CD4-positive, alpha-beta memory T cell (primary cell): ENCODE measurements at places on chromosomes 12 and 14. TPM values are rescaled to one million over a fixed set of nuclear protein-coding genes. Genes with fewer than 3 reads are reported as not detected.

MYG1 gene
- polyA plus RNA-seq, result 62.4 TPM

CCDC175 gene
- not detected for polyA plus RNA-seq

LHX5 gene
- not detected for polyA plus RNA-seq

PGF gene
- polyA plus RNA-seq, result 0.11 TPM

RNF212B gene
- not detected for polyA plus RNA-seq

RNASE1 gene
- not detected for polyA plus RNA-seq

PPM1H gene
- not detected for polyA plus RNA-seq

PHLDA1 gene
- 1.3 TPM for polyA plus RNA-seq

KRT85 gene
- polyA plus RNA-seq, result not detected

COL2A1 gene
- polyA plus RNA-seq, result not detected

GLIPR1L2 gene
- polyA plus RNA-seq, result 1.7 TPM

AP1G2 gene
- polyA plus RNA-seq, result 108 TPM

DPPA3 gene
- polyA plus RNA-seq, result not detected

TAS2R46 gene
- polyA plus RNA-seq, result 0.22 TPM

STRAP gene
- polyA plus RNA-seq, result 159 TPM

CIROP gene
- polyA plus RNA-seq, result not detected

NPFF gene
- polyA plus RNA-seq, result not detected

GLS2 gene
- 4.2 TPM for polyA plus RNA-seq

FOXA1 gene
- not detected for polyA plus RNA-seq

KRT5 gene
- polyA plus RNA-seq, result not detected

KRT2 gene
- polyA plus RNA-seq, result 0.08 TPM

KLHL33 gene
- not detected for polyA plus RNA-seq

FBXW8 gene
- polyA plus RNA-seq, result 4.6 TPM

CLEC1B gene
- polyA plus RNA-seq, result not detected

ACRBP gene
- 0.25 TPM for polyA plus RNA-seq

NTS gene
- not detected for polyA plus RNA-seq

WNK1 gene
- 49.5 TPM for polyA plus RNA-seq

TMEM229B gene
- 28.9 TPM for polyA plus RNA-seq

LTB4R gene
- polyA plus RNA-seq, result 9.6 TPM

ZDHHC22 gene
- not detected for polyA plus RNA-seq

TMEM52B gene
- polyA plus RNA-seq, result not detected

AQP6 gene
- polyA plus RNA-seq, result not detected

ERP27 gene
- polyA plus RNA-seq, result 3.4 TPM

TPPP2 gene
- polyA plus RNA-seq, result not detected

NAV3 gene
- polyA plus RNA-seq, result not detected

CEBPE gene
- 0.16 TPM for polyA plus RNA-seq

DDX47 gene
- 71.2 TPM for polyA plus RNA-seq

FAM181A gene
- not detected for polyA plus RNA-seq

GPX2 gene
- polyA plus RNA-seq, result not detected

PITPNM2 gene
- 0.77 TPM for polyA plus RNA-seq

SLC10A1 gene
- polyA plus RNA-seq, result not detected

SIX1 gene
- polyA plus RNA-seq, result not detected

CATSPERB gene
- polyA plus RNA-seq, result 1.2 TPM
